ENCODE measurements at places on chromosomes 5 and 9.

DNA sequence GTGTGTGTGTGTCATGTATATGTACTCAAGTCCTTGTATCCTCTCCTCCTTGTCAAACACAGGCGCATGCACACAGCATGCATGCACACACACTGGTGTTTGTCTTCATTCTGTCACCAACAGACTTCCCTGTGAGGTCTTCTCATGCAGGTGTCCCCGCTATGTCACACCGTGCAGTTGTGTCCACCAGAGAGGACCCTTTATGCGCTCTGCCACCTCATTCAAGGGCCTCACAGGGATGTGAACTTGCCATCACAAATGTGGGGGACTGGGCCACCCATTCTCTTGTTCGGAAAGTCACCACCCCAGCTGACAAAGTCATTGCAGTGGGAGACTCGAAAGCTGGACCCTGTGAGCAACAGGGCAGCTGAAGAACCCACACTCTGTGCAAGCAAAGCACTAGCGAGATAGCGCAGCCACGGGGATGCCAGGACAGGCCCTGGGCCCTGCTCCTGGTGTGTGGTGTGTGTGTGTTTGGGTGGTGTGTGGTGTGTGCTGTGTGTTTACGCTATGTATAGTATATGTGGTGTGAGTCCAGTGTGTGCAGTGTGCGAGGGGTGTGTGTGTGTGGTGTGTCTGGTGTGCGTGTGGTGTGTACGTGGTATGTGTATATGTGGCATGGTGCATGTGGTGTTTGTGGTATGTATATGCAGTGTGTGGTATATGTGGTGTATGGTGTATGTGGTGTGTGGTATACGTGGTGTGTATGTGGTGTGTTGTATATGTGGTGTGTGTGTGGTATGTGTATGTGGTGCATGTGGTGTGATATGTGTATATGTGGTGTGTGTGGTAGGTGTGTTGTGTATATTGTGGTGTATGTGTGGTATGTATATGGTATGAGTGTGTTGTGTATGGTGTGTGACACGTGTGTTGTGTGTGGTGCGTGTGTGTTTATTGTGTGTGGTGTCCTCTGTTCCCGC lies 30.9 kb upstream of the NXNL2 start:
- no peak for DNase-seq

DNA sequence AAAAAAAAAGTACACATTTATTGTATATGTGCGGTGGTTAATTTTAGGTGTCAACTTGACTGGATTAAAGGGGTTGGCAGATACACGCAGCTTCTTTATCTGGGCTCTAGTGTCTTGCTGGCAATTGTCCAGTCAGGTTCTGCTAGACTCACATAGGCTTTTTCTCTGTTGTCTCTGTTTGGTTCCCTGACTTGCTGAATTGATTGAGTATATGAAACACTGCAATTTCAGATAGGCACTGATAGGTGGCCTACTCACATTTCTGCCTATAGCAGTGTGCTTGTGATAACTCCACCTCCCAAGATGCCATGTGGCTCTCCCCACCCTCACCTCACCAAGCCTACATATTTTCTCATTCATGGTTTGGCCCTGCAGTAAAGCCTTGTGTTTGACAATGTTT lies 52.5 kb downstream of the AOPEP start:
- DNase-seq = no peak

DNA sequence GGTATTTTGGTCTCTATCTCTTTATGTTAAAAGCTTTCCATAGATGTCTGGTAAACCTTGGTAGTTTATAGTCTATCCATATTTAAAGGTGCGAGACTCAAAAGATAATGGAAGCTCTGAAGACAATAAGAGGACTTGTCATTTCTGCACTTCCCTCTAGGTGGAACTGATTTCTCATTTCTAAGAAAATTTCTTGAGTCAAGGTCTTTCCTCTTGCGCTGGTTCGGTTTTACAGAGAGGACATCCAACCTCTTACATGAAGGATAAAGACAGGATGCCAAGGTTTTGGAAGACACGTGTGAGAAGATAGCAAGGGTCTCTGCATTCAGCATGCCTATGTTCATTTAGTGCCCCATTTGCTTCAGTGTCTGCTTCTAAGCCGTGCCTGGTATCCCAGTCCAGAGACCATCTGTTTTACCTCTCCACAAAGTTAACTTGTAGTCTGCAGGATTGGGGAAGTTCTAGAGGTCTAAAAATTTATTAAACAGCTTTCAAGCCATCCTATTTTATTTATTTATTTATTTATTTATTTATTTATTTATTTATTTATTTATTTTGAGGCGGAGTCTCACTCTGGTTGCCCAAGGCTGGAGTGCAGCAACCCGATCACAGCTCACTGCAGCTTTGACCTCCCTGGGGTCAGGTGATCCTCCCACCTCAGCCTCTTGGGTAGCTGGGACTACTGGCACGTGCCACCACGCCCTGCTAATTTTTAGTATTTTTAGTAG lies 41.6 kb downstream of the KIAA1191 start:
- DNase-seq = no peak

DNA sequence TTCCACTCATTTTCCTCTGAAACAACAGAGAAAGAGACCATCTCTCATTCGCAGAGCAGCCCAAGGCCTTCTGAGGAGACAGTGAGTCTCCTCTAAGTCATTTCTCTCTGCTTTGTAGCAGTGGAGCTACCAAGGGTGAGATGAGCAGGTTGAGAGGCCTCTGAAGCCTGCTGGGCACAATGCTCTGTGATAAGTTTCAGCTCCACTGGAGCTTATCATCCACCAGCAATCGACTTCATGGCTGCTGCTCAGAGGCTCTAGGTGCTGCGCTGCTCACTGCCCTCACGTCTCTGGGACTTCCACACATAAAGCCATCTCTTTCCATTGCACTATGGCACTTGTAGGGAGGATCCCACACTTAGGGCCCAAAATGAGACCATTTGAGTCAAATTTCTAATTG lies 96.3 kb downstream of the CMYA5 start:
- no peak for DNase-seq

DNA sequence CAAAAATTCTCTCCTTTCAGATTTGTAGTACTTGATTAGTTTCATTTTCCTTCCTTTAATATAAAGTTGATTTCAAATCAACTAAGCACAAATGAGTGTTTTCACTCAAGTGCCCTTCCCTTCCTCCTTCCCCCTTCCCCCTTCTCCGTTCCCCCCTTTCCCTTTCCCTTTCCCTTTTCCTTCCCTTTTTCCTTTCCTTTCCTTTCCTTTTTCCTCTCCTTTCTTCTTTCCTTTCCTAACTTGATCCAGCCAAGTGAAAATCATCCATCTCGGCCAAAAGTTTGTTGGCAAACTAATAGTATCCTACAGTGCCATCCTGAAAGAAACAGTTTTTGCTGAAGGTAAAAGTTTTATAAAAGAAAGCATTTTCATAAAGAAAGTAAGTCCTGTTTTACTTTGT lies 85.3 kb upstream of the CD180 start:
- no peak for DNase-seq

DNA sequence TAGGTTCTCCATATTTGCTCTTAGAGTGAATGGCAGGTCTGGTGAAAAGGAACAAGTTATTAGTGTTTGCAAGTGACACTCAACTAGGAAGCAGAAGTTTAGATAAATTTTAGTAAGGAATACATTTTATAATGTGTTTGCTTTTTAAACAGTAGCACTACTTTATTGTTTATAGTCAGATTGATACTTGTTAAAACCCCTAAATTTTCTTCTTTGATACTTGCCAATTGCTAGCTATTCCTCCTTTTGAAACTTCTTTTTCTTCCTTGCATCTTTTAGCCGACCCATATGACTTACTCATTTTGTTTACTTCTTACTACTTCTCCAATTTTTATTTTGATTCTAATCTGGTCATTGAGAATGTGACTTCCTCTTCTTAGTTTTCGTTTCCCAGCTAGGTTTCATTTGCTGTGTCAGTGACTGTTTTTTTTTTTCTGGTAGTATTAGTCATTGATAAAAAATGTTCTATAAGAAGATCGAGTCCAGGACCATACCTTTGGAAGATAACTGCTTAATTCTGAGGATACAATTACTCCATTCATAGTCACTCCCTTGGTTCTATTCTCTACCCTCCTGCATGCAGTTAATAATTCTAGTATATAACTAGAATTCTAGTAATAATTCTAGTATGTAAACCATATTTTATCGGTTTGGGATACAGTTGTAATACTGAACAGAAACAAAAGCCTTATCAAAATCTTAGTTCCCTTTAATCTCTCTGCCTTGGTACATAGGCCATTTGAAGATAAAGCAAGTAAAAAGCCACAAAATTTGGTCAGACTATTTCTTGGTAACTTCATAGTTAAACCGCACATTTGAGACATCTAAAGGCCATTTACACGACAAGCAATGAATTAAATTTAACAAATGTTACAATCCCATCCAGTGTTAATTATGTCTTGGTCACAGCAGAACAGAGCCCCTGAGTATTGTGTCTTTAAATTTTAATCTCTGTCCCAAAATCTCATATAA lies 2.8 kb upstream of the RICTOR start:
- DNase-seq = no peak

DNA sequence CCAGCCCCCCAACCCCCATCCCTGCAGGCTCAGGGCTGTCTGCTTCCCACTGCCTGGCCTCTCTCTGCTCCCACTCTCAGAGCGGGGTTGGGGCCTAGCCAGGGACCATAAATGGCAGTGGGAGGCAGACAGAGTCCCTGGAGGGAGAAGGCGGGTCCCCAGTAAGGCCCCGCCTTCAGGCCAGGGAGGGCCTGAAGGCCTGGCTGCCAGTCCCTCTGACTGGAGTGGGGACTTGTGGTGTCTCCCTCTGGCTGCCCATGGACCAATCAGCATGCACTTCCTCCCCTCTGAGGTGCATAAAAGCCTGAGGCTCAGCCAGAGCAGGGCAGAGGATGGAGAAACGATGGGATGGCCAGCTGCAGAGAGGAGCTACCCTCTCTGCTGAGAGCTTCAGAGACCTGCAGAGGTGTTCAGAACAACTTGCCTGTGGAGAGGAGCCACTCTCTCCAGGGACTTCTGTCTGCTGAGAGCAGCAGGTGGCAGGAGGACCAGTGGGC lies 2.7 kb upstream of the BTNL9 start:
- no peak for DNase-seq

DNA sequence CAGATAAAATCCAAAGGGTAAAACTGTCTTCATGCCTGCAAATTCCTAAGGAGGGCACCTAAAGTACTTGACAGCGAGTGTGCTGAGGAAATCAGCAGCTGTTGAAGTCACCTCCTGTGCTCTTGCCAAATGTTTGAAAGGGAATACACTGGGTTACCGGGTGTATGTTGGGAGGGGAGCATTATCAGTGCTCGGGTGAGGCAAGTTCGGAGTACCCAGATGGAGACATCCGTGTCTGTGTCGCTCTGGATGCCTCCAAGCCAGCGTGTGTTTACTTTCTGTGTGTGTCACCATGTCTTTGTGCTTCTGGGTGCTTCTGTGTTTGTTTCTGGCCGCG lies 727 bp upstream of the ADRB2 start:
- no peak for DNase-seq

- no peak for DNase-seq
Observed at GRCh38 chr5:42836070-42836769, 24.5 kb upstream of the SELENOP start.

DNA sequence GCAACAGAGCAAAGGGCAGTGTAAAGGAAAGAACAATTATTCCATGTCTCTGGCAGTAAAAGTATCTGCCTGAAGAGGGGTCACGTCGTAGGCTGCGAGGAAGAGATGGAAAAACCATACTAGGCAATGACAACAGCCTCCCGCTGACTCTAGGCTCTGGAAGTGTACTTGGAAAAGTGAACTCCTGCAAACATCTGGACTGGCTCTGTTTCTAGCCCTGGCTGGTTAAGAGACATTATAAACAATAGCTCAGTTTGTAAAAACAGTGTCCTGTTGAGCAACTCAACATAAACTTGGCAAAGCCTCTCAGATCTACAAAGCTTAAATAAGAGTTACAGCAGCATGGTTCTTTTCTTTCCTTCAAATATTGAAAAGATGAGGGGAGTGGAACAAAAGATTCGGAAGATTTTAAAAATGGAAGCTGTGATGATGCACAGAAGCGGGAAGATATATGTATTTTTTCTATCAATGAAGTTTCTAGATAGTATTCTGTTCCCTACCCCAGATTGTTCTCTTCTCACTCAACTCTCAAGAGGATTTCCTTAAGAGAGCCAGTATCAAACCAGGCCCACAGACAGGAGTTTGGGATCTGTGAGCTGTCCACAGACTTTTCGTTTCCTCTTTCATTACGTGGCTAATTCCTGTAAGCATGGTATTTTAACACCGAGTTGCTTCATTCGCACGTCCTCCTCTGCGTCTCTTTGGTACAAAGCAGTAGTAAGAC lies 79.4 kb downstream of the SPTLC1 start:
- DNase-seq = no peak

- DNase-seq = no peak
Observed at GRCh38 chr5:98514215-98514614, 259.2 kb upstream of the RGMB start.

DNA sequence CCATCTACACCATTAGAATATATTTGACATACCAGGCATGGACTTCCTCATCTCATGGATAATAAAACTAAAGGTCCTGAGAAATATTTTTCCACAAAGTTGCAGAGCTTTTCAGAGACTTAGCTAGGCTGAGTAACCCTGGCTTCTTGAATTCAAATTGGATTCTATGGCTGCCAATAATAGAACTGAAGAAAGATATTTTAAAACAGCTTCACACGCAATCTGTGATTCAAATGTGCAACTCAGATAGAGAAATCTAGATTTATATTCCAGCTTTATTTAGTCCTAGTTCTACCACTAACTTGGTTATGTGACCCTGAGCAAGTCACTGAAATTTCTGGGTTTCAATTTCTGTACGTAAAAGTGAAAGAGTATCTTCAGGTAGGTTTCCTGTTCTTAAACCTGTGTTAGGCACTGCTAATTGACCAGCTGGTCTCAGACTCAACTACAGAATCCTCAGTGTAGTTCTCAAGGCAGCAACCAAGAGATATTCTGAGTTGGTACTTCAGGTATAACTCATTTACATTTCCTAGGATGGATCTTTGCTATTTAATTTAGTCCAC lies 235.3 kb downstream of the GABRB2 start:
- peak; percentile 8 for DNase-seq

GRCh38 chr5:335740-336038 lies 14.2 kb downstream of the AHRR start:
- no peak for DNase-seq

DNA sequence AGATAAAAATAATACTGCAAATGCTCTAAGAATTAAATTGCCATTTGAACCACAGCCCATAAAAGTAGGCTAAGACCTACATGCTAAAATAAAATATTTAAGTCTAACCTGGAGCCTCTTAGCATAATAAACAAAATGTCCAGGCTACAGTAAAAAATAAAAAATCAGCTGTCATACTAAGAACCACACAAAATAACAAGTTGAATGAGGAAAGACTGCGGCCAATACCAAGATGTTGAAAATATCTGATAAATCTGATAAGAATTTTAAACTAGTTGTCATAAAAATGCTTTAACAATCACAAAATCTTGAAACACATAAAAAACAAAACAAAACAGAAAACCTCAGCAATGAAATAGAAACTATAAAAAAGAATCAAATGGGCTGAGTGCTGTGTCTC lies 336.9 kb upstream of the MSX2 start:
- no peak for DNase-seq

All from GM18507 (cell line).